Activated T-cell treated with anti-CD3 and anti-CD28 coated beads, Interleukin-2, amount 50 U/mL, for 1 hour (primary cell): ENCODE measurements at places on chromosomes 3 and 15.

GRCh38 chr3:145286937-145287336, 874.0 kb downstream of the PLOD2 start:
- no peak for DNase-seq

DNA sequence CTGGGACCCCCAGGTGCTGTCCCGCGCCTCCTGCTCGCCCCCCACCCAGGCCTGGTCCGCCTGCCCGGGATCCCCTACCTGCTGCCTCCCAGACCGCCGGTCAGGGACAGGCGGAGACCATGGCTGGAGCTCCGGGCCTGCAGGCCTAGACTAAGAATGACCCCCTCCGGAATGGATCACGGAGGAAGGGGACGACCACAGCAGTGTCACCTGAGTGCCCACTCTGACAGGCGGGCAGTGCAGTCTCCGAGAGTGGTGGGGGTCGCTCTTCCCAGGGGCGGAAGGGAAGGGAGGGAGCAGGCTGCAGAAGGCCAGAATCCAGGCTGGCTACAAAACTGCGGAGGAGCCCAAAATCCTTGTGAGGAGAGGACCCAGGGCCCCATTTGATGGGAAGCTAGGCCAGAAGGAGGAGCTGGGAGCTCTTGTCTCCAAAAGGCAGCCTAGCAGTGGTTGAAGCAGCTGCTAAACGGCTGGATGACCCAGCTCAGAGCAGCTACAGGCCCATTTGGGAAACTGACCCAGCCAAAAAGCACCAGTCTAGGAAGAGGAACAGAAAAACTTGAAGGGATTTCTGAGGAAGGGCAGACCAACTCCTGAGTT, 908 bp upstream of the RAB43 start:
- DNase-seq, result no peak

DNA sequence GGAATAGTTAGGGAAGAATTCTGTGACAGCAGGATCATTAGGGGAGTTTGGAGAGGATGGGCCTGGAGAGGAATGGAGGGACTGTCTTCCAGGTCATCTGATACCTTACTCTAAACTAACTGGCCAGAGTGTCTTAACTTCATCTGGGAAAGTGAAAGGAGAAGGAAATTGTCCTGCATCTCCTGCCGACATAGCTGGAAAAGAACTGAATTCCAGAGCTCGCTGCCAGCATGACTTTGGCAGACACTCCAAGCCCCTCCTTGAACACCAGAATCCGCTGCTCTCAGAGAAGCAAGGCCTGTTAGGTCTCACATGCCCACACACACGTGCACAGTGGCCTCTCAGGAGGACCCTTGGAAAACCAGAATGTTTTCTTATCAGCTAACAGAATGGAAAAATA, 10.5 kb downstream of the ABI3BP start:
- no peak for DNase-seq

DNA sequence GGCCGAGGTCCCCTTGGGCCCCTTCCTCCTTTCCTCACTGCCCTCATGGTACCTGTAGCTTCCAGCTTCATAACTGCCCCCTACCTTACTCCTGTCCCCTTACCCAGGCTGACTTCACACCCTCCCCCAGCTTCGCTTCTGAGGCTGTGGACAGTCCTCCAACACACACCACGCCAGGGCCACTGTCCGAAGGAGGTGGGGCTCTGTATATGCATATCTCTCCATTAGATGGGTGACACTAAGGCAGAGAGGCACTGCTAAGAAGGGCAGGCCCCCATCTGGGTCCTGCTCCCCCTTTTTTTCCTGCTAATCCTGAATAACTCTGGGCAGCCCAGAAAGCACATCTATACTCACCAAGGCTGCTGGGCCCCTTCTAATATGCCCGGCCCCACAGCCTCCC, 1.0 kb upstream of the COL7A1 start:
- no peak for DNase-seq

- DNase-seq, result no peak
These were observed 8.7 kb upstream of the TRIM69 start for GRCh38 chr15:44727485-44728231.

DNA sequence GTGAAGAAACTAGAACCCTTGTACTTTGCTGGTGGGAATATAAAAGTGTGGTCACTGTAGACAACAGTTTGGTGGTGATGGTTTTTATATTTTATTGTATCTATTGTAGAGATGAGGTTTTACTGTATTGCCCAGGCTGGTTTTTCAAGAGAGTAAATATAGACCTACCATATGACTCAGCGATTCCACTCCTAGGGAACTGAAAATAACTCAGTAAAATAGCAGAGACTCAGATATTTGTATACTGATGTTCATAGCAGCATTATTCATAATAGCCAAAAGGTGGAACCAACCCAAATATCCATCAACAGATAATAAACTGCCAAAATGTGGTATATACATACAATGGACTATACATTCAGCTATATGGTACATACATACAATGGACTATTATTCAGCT, 68.8 kb upstream of the IL12A start:
- DNase-seq, result no peak

- no peak for DNase-seq
These were observed 49.8 kb upstream of the SSR3 start for GRCh38 chr3:156604642-156605144.

GRCh38 chr3:149638228-149639092, 19.4 kb downstream of the WWTR1 start:
- DNase-seq, result no peak

DNA sequence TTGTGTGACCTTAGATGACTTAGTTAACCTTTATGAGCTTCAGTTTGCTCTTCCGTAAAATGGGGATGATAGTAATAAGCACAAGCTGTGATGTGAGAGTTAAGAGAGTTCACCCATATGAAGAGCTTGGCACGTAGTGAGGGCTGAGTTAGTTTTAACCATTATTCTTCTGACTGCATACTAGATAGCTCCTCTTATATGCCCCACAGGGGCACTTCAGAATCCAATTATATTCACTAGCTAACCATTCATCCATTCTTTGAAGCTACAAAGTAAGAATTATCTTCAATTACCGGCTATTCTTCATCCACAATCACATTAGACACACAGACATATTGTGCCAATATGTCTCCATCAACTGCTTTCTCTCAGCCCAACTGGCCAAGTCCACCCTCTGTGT, 159.0 kb upstream of the STT3B start:
- no peak for DNase-seq

- DNase-seq, result no peak
These were observed 103.5 kb downstream of the LSM3 start for GRCh38 chr3:14282001-14282705.

GRCh38 chr15:47811172-47811571, 93.9 kb downstream of the SEMA6D start:
- no peak for DNase-seq

DNA sequence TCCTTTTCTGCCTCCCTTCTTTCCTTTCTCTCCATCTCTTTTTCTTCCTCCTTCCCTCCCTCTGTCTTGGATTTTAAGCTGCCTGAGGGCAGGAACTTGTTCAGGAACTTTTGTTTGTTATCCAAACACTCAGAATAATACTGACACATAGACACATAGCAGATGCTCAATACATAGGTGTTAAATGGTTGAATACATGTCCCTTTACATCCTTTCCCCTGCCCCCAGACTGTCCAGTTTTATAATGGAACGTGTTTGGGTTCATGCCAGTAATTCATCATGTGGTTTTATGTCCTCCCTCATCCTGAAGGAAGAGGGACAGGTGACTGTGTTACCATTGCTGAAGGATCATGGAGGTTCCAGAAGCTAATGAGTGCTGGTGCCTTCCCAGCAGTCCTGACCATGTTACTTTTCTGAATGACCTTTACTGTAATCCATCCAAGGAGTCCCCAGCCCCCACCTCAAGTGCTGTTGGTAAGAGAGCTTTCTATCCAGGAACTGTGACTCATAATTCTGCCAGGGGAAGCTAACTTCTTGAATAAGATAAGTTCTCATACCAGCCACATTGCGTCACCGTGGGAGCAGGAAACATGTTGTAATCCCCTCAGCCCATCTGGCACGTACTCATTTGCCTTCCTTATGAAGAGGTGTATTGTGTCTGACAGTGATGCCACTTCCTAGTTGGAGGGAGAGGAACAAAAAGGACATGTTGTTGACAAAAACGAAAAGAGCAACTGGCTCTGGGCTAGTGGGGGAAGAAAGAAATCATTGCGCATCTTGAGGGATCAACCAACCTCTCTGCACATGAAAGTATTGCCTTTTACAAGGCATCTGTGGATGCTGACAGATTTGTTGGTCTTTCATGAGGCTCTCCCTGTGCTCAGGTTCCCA, 52.4 kb downstream of the IL1RAP start:
- no peak for DNase-seq

GRCh38 chr3:24012589-24013269, 67.6 kb downstream of the NR1D2 start:
- DNase-seq, result no peak

DNA sequence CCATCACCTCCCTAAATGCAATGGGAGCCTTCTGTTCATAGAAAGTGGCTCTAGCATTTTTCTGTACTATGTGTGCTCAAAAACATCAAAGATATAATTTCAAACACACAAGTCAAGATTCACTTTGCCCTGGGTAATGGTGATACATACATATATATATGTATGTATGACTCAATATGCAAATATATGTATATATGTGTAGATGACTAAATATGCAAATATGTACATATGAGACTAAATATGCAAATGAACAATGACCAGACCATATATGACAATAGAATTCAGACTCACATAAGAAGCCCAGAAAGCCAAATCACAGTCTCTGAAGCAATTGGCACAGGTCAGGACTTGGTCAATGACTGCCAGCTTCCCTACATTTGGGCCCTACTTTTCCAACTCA, 36.9 kb upstream of the SNRK start:
- DNase-seq, result no peak

- no peak for DNase-seq
These were observed 798.7 kb downstream of the DIPK2A start for GRCh38 chr3:144770281-144770680.

- no peak for DNase-seq
These were observed 31.8 kb upstream of the DCLK3 start for GRCh38 chr3:36796161-36796560.

DNA sequence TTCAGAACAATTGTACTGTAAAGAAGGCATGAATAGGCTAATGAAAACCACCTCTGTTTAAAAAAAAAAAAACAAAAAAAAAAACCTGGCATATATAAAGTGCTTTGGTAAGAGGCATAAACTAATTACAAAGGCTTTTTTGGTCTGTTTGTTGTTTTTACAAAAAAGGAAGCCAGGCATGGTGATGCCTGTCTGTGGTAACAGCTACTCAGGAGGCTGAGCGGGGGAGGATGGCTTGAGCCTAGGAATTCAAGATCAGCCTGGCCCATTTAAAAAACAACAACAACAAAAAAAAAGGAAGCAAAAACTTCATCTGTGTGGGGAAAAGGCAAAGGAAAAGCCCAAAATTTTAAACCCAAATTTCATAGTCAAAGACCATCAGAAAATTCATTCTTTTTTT, 47.0 kb downstream of the OSBPL10 start:
- no peak for DNase-seq

DNA sequence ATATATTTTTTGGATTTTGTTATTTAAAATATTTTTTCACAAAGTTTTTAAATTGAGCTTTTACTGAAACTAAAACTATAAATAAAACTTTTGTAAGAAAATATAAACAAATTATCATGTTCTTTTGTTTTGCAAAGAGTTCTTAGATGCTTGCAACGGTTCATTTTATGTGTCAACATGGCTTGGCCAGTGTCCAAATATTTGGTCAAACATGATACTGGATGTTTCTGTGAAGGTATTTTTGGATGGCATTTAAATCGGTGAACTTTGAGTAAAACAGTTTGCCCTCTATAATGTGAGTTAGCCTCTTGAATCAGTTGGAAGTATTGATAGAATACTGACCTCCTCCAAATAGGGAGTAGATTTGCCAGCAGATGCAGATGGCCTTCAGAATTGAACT, 612.6 kb upstream of the NECTIN3 start:
- no peak for DNase-seq

DNA sequence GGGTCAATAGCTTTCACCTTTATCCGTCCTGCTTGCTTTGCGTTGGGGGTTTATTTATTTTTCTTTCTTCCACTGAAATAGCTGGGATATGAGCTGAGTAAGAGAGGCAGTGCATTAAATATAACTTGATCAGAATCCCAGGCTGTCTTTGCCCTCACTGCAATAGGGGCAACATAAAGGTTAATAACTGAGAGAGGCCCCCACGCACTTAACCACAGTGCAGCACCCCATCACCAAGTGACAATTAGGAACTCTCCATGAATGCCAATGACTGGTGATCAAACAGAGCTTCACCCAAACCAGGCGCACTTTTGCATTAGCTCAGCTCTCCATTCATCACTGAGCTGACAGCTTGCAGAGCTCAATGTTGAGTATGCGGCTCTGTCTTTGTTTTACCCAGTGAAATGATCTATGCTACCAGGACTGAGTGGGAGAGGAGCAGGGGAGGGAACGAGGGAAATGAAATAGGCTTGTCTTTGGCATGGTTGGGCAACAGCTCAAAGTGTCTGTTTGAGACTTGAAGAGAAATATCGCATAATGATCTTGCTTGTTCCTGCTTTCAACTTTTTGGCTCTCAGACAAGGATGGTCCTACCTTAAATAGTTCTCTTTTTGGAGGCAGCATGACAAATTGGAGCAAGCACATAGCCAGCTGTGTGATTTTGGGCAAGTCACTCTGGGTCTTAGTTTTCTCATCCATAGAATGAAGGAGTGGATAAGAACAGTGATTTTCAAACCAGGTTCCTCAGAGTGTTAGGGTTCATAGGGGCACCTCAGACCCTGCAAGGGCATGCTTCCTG, 14.5 kb upstream of the GLCE start:
- no peak for DNase-seq

GRCh38 chr3:119279584-119280243, 14.5 kb upstream of the ARHGAP31 start:
- no peak for DNase-seq

DNA sequence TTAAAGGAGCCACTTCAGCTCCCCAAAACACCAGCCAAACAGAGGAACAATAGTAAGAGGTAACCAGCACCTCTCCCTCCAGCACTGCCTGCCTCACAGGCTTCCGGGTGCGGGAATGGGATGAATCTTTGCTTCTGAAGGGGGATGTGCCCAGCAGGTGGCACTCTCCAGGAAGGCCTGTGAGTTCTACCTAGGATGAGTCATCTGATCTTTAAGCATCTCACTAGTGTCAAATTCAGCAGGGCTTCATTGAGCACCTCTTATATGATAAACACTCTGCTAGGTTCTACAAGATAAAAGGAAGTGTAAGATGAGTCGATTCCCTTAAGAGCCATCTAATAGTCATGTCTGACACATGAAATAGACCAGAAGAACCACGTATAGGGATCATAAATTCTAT, 237.4 kb upstream of the UMPS start:
- no peak for DNase-seq

GRCh38 chr3:157087780-157088600, 72.0 kb downstream of the CCNL1 start:
- no peak for DNase-seq

- no peak for DNase-seq
These were observed 292.8 kb upstream of the LYSMD4 start for GRCh38 chr15:100026041-100026440.

DNA sequence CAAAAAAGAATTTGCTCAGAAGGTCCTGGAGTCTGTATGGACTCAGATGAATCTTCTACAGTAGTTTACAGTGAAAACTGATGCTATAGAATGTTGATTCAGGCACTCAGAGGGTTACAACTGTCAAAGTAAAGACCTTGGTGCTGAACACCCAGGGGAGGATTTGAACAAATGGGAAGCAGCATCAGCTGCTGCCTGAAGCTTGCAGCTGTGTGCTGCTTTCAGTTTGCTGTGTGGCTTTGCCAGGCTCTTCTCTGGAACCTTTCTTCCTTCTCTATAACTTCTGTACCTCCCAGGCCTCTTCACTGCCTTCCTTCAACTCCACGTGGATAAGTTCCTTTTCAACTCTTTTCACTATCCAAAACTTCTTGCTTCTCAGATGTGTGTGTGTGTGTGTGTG, 214.2 kb downstream of the GRM7 start:
- DNase-seq, result no peak
